ENCODE measurements at places on chromosomes 1 and 21.

- DNase-seq: no peak
These were observed 28.8 kb upstream of the KCNJ6 start for GRCh38 chr21:37945036-37945435.

DNA sequence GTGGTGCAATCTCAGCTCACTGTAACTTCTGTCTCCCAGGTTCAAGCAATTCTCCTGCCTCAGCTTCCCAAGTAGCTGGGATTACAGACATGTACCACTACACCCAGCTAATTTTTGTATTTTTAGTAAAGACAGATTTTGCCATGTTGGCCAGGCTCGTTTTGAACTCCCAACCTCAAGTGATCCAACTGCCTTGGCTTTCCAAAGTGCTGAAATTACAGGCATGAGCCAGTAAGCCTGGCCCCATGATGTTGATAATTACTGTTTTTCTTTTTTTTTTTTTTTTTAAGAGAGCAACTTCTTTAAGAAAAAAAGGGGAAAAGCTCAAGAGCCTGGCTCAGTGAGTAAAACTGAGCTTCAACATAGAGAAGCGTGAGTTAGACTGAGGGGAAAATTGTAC is 9.6 kb upstream of the SOAT1 start:
- DNase-seq: no peak

GRCh38 chr1:45974541-45975269 is 157.7 kb downstream of the PIK3R3 start:
- DNase-seq: no peak

DNA sequence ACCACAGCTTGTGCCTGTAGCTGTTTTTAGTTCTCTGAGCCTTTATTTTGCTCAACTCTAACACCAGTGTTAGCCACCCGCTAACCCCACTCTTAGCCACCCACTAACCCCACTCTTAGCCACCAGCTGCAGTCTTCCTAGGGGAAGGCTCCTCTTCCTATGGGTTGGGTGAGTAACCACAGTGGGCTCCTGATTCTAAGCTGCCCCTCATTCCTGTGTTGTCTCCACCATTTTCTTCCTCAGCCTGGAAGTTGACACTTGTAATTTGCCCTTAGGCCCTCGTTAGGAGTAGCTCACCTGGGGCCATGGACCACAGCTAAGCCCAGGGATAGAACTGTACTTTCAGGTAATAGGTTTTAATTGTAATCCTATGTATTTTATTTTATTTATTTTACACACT is 782.9 kb upstream of the TPTE start:
- DNase-seq: no peak

GRCh38 chr1:228407106-228408040 is 738 bp upstream of the TRIM11 start:
- no peak for DNase-seq

Data from NCI-H2081 (cell line).